GM06990 (cell line): ENCODE measurements at places on chromosomes 7 and 10.

GRCh38 chr7:44854644-44855364 is 6.9 kb upstream of the H2AZ2 start:
- no peak for DNase-seq

DNA sequence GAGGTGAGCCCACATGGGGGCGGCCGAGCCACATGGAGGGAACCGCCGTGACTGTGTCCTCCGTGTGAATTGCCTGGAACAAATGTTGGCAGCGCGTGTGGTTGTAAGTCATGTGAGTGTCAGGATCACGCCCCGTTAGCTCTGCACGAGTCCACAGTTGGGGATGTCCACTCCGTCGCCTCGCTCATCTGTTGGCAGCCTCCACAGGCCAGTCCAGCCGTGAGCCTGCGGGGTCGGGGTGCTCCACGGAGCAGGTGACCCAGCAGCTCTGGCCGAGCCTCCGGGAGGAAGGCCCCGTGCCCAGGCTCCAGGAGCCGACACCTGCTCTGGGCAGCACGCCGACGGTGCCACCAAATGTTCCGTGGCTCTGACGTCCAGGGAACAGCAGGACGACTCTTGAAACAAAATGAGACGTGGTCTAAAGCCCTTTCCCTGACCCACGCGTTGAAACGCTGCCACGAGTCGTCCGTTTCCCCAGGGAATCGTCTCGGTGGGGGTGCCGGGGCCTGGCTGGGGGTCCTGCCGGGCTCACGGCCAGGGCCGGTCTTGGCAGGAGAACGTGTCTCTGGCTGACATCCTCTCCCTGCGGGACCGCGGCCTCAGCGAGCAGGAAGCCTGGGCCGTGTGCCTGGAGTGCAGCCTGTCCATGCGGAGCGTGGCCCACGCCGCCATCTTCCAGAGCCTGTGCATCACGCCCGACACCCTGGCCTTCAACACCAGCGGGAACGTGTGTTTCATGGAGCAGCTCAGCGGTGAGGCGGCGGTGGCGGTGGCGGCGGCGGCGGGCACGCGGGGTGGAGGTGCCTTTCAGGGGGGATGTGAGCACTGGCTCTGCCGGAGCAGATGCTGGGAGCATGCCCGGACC is 7.0 kb downstream of the KNDC1 start:
- DNase-seq = no peak

DNA sequence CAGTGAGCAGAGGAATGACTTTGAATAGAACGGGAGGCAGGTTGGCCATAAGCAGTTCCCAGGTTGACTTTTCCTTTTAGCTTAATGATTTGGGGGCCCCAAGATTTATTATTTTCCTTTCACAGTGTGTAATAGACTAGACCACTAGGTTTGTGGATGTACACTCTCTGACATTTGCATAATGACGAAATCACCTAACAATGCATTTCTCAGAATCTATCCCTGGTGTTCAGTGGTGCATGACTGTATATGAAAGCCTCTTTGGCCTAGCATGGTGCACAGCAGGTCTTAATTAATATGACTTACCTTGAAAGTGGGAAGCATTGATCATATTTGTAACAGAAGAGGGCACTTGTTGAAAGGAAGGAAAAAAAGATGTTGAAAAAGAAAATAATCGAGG is 761.9 kb downstream of the TYW1 start:
- DNase-seq = no peak

DNA sequence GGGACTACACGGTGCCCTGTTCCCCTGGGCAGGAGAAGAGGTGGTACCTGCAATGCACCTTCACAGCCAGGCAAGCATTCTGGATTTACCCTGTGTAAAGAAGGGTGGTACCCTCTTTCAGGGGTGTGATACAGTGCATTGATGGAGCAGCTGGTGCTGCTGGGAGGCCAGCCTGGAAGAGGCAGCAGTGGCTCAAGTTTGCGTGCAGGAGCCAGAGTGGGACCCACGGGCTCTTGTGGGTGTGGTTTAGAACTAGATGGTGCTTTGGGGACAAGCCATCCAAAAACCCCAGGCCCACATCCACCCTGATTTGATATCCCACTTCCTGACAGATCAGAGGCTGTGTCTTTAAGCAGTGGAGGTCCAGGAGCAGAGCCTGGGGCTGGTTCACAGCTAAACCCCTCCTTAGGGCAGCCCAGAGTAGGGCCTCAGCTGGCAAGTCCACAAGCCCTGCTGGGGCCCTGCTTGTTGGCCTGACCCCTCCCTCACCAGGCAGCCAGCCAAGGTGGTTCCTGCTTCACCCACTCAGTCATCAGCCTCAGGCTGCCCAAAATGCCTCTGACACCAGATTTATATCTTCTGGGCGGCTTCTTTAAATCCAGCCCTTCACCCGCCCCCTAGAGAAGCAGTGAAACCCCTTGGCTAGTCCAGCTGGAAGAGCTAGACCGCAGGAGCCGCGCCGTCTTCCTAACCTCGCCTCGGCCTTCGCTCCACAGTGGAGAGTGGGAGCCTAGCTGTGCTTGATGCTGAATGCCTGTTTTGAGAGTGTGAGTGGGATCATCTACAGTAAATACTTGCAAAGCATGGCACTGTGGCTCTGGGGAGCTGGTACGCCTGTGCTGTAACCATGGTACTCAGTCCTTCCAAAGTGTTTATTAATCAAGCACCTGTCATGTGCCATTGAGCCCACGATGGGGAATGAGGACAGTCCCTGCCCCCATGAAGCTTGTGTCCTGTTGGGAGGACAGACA is 1.4 kb upstream of the ASIC3 start:
- DNase-seq = no peak

DNA sequence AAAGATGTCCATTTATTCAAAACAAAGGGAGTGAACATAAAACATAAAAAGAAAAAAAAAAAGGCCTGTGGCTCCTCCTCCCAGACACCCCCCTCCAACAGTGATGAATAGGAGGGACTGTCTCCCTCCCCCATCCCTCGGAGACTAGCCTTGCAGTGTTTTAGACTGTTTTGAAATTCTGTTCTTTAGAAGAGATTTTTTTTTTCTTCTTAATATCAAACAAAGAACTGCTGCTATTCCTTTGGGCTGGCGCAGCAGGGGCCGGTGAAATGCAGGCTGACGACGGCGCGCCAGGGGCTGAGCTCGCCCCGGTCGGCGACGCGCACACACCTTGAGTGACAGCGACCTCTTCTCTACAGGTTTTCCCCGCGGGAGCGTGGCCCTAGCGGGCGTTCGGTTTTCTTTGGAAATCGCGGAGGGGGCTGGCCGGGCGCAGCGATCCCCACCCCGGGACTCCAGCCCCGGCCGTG is at the start of gene LANCL2:
TSS of gene LANCL2 (plus strand) at position 133 of the 470 bp plus-strand sequence. CDS start 689 bp downstream, outside the sequence.
- DNase-seq = no peak

- no peak for DNase-seq
Observed at GRCh38 chr7:73809467-73809951, 21.3 kb upstream of the CLDN4 start.

DNA sequence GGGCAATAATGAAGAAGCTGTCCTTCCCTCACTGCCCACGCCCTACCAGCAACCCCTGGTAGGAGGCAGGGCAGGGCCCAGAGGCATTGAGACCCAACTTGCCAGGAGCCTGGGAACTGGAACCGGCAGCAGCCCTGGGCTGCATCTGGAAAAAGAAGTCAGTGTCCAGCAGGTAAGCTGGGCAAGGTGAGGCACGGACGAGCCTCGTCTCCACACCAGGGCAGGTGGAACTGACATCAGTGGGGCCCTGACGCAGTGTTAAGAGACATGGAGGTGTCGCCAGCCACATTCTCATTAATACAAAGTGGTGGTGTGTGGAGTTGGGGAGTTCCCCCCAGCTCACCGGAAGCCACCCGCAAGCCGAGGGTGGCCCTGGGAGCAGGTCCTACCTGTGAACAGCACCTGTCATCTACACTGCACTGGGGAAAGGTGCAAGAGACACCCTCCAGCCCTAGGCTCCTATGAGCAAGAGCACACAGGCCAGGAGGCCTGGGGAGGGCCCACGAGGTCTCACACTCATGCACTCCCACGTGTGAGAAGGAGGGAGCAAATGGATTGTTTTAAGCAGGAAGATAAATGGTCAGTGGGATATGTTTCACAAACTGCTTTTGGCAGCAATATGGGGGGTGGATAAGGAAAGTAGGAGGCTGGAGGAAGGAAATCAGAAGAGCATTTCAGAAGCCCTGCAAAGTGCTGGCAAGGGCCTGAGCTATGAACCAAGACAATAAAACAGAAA is 53.6 kb downstream of the COBL start:
- no peak for DNase-seq
